CD4-positive, alpha-beta T cell (primary cell): ENCODE measurements at places on chromosomes 16 and 17.
A peak's percentile ranks its signal among the peaks of the same experiment; 100 is the strongest.

GRCh38 chr16:56728980-56729734 is 772 bp upstream of the NUP93 start:
- no peak for DNase-seq

- no peak for DNase-seq
These were observed 184.9 kb upstream of the CDH11 start for GRCh38 chr16:65306722-65307121.

GRCh38 chr17:74442291-74442669 is 10.4 kb downstream of the GPRC5C start:
- no peak for DNase-seq

- no peak for DNase-seq
These were observed 2.3 kb upstream of the RPH3AL start for GRCh38 chr17:354651-355556.

DNA sequence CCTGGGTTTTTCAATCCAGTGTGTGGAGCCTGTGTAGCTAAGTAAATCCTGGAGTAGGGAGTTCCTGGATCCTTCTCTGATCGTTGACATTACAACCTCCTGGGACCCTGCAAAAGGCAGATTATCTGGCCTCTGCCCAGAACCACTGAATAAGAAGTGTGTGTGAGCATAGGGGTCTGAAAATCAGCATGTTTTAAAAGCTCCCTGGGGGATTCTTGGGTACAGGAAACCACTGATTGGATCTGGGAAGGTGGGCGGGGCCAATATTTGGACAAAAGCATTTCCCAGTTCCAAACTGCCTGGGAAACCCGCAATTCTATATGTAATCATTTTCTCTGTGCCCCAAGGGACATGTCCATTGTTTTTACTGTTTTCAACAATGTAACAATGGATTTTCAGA is 27.2 kb upstream of the BEAN1 start:
- DNase-seq = no peak

GRCh38 chr17:28169621-28170349 is 127.3 kb downstream of the NLK start:
- no peak for DNase-seq

DNA sequence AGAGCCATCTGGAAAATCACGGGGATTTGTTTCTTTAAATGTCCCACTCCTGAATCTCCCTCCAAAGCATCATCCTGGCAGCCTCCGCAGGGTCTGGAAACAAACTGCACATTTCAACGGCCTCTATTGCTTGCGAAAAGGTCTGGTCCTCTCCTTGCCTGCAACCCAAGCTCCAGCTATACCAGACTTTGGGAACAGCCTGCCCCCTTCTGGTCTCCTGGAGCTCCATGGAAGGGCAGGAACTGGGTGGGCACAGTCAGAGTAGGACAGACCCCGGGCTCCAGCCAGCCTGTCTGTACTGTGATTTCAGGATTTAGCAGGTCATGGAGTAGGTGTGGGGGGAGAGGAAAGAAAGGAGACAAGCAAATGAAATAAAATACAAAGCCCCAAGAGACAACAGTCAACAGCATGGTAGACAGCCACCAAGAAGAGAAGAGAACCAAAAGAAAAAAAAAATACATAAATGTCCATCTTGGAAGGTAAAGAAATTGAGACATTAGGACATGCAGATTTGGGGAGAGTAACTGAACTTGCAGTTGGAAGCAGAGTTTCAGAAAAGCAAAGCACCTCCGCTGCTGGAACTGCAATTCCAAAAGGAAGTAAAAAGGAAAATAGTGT is 2.7 kb downstream of the XYLT1 start:
- peak; percentile 27 for DNase-seq

DNA sequence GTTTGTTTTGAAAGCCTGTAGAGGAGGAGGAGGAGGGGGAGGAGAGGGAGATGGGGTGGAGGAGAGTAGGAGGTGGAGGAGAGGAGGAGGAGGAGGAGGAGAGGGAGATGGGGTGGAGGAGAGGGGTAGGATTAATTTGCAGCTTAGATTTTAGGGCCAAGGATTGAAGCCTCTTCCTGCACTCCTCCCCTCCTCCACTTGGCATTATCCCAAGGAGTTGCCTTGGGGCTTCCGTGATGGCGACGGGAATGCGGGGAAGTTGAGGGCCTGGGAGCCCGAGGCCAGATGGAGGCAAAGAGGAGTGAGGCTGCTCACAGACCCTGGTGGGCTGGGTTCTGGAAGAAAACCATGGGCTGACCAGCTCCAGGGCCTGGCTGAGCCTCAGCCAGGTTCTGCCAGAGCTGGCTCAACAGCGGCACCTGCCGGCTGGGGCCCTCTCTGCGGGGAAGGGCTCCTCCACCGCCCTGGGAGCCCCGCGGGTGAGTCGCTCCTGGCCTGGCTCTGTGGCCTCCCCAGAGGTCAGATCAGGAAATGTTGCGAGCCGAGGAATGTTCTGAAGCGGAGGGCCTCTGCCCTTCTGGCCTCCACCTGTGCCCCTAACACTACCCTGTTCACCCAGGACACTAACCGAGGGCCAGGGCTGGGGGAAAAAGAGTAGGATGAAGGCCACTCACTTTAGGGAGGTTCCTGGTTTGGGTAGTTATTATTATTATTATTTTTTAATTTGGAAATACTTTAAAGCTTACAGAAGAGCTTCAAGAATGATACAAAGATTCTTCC is 23.9 kb upstream of the FMNL1 start:
- peak; percentile 72 for DNase-seq

DNA sequence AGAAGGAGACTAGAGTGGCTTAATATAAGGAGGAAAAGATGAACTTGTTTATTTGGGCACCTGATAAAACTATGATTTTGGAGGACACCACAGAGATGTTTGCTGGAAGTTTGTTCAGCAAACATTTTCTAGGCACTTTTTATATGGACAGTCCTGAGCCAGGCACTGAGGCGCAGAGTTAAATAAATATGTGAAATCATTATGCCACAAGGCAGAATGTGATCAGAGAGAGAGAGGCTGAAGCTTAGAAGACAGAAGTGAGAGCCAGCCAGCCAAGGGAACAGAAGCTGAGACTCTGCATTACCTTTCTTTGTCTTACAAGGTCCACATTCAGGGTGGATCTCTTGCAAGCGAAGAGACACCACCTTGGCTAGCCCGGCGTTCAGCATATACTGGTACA is 21.4 kb downstream of the GTF3C1 start:
- DNase-seq = no peak

- no peak for DNase-seq
These were observed 31.4 kb downstream of the BANP start for GRCh38 chr16:87982581-87983041.

DNA sequence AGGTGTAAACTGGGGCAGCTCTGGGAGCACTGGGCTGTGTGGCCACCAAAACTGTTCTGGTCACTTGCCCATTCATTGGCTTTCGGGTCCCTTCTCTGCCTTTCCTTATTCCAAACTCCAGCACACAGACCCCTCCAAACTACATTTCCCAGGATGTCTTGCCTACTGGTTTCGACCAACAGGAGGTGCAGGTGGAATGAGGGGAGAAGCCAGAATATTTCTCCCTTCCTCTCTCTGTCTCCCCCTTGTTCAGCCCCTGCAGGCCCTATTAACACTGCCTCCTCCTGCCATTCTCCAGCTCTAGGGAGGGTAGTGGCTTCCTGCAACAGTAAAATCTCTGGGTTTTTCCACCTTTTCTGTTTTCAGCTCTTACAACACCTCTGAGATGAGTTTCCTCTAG is 13.2 kb upstream of the NAGPA start:
- DNase-seq = no peak

DNA sequence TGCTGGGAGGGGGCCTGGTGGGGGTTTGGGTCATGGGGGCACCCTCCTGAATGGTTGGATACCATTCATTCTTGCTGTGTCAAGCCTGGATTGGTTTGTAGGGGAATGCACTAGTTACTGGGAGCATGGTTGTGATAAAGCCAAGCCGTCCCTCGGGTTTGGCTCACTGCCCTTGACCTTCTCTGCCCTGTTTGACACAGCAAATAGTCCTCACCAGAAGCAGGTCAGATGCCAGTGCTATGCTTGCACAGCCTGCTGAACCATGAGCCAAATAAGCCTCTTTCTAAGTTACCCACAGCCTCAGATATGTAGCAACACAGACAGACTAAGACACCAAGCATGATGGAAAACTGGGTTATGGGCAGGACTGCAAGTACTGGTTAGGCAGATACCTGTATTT is 14.6 kb downstream of the ZNF778 start:
- no peak for DNase-seq

DNA sequence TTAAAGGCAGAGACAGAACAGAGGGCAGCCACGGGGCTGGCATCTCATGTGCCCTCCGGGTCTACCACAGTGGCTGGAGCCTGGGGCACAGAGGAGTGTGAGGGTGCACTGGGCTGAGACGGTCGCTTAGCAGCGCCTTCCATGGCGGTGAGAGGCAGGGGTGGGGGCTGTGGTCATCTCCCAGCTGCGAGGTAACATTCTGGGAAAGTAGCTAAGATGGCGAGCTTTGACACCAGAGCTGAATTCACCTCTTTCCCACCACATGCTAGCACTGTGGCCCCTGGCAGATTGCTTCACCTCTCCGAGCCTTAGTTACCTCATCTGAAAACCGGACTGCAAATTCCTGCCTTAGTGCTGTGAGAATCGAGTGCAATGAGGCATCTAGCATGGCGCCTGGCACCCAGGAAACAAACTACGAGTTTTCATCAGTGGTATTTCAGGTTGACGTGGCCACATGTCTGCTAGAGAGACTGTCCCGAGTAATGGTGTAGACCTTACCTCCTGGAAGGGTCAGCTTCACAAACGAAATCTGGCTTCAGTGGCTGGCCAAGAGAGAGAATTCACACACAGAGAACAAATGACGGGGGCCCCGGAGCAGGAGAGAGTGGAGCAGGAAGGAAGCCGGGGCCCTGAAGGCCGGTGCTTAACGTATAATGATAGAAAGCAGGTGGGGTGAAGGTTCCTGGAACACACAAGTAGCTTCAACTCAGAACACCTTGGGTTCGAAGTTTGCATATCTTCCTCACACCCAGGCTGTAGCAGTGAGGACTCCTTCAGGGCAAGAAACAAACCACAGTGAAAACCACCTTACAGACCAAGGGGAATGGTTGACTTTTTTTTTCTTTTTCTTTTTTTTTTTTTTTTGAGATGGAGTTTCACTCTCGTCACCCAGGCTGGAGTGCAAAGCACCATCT is 63.9 kb upstream of the RPH3AL start:
- DNase-seq = peak; percentile 86

- DNase-seq = peak; percentile 40
These were observed 315.6 kb downstream of the SEC14L1 start for GRCh38 chr17:77456271-77456950.

DNA sequence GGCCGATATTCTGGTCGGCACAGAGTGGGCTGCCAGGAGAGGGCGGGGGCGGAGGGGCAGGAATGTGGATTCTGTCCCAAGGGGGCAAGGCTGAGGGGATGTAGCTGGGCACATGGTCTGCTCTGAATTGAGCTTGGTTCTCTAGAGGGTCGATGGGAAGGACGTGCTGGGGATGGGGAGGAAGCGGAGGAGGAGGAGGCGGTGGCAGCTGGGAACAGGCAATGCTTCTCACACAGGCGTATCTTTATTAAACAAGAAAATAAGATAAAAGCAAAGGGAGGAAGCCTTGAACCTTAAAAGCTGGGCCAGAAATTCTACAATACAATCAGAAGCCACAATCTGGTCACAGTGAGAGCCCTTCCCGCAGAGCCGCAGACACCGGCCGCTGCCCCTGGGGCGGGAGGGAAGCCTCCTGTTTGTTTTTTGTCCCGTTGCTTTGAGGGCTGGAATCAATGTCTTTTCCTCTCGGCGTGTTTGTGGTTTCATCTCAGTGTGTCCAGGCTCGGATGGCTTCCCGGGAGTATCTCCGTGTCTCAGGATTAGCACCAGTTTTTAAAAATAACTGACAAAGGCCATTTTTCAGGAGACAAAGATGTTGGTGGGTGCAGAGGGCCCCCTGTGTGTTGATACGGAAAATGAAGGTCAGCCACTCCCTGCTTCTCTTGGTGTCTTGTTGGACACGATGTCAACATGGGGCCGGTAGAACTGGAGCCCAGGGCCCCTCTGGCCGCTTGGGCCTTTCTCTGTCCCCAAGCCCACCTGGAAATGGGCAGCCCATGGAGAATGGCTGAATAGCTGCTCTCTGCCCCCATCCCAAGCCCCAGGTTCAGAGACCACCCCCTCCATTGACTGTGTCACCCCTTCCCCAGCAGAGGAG is 12.3 kb upstream of the SLC7A5 start:
- DNase-seq = no peak

GRCh38 chr16:1560866-1561265 is 27.4 kb downstream of the TMEM204 start:
- no peak for DNase-seq

DNA sequence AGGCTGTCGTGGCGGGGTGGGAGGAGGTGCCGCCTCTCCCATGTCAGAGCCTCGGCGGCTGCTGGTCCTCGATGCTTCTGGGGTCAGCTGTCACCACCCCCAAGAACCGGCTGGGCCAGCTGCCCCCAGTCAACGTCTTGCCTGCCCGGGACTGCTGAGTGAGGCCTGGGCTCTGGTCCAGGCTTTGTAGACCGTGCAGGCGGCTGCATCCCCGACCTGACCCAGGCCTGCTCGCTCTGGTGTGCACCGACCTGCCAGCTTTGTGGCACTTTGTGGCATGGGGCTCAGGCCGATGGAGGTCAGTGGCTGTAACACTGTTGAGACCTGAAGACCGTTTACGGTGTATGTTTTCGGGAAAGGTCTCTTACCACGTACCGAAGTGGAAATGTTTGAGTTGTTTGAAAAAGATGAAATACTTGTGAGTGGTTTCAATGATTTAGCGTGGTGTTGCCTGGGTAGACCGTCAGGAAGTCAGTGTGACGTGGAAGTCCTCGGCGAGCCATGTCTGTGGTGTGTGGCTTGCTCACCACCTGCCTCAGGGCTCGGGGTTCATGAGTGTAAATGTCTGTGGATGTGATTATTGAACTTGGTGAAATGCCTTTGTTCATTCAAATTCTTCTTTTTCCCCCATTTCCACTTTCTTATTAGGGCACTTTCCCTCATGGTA is 53.2 kb upstream of the ZNF750 start:
- DNase-seq = peak; percentile 91

DNA sequence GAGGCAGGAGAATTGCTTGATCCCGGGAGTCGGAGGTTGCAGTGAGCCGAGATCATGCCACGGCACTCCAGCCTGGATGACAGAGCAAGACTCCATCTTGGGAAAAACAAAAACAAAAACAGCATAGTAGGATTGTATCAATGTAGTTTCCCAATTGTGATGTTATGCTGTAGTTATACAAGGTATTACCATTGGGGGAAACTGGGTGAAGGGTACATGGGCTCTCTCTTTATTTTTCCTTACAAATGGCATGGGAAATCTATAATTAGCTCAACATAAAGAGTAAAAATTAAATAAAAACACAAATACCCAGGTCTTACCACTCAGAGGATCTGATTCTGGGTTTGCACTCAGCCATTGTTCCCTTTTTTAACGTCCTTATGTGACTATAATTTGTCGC is 107.9 kb downstream of the KATNIP start:
- no peak for DNase-seq

DNA sequence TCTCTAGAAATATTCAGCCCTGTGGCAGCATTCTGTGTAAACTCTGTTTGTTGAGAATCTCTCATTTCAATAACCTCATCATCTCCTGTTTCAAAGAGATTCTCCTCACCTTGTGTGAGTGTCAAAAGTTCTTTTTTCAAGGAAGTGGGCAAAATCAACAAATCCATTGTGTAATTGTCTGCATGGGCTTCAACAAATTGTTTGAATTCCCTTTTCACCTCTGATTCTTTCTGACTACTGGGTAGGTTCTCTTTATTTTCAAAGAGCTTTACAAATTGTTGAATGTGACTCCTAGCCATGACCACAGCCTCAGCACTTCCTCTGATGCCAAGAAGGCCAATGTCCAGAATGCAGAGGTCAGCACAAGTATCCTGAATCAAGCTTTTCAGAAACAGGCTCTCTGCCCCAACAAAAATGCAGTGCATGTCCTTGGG is 48.0 kb downstream of the N4BP1 start:
- DNase-seq = no peak
